ENCODE measurements at places on chromosomes 6 and 20. TPM values are rescaled to one million over a fixed set of nuclear protein-coding genes. Genes with fewer than 3 reads are reported as not detected.
A peak's percentile ranks its signal among the peaks of the same experiment; 100 is the strongest.

Gene SSTR4
- polyA plus RNA-seq, result not detected

Gene FOXC1
- 2.0 TPM for polyA plus RNA-seq

Gene NT5E
- polyA plus RNA-seq, result 23.0 TPM

Gene KCNS1
- polyA plus RNA-seq, result 0.04 TPM

Gene C20orf202
- polyA plus RNA-seq, result 0.36 TPM

Gene ERVFRD-1
- polyA plus RNA-seq, result 0.08 TPM

DNA sequence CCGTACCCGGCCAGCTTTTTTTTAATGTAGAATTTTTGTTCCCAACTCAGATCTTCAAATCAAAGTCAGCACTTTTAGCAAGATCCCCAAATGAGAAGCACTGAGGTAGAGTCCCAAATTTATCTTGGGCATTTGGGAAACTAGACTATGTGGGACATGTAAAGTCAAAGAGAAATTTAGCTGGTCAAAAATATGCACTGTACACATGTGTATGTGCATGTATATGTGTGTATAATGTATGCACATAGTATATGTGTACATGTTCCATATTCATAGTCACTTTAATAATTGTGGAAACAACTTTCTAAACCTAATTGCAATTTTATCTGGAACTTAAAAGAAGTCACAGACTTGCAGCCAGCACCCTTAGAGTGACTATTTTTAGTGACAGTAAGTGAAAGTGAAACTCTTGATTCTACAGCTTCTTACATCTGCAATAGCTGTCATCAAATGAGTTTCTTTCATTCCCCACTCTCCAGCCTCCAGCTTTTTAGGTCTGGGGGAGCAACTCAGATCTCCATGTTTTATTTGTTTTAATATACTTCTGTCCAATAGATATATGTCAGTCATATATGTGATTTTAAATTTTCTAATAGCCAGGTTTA lies 53.6 kb downstream of the CDC40 start:
- no peak for DNase-seq

DNA sequence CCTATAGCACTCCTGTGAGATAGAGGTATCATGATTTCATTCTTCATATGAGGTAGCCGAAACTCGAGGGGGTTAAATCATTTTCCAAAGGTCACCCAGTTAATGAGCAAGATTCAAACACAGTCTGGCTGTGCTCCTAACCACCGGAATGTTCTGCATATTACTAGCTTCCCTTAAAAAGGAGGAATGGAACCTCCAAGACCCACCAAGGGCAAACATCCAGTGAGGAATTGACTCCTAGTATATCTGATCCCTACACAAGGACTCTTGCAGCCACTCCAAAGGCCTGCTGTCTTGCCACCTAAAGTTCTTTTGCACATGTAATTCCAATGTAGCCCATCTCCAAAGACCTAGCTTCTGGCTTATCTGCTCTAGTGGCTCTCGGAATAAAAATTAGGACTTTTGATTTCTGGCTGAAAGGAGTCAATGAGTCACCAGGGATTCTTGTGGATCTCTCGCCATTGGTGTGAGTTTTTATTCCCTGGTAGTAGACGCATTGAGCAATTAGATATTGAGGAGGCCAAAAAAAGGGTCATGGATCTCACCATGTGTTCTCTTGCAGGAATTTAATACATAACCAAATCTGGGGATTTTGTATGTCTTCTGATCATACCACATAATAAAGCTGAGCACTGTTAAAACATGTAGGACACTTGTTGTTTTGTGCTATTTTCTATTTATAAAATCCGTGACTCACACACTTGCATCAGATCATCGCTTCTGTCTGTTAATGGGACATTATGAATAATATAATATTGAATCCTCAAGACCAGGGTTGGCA lies 9.1 kb downstream of the BCAS1 start:
- DNase-seq, result no peak

GRCh38 chr6:168678077-168678476 lies 237.1 kb downstream of the SMOC2 start:
- no peak for DNase-seq

- no peak for DNase-seq
Measured at GRCh38 chr6:43310134-43310533, 1.5 kb upstream of the CRIP3 start.

GRCh38 chr20:49245921-49246740 lies 26.9 kb downstream of the DDX27 start:
- DNase-seq, result no peak

DNA sequence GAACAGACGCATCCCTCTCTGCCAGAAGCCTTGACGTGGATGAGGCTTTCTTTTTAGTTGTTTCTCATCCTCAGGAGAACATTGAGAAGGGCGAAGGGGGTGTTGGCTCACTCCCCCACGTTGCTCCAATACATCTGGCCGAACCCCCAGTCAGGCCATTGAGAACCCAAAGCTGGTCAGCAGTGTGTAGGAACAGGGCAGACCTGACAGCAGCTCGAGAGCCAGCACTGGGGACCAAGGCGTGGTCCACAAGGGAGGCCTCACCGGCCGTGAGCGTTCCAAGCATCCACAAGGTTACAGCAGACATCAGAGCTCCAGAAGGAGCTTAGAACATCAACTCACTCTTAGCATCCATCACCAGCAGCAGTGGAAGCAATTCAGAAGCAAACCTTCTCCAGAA lies 387.9 kb upstream of the ARID1B start:
- DNase-seq, result no peak

- no peak for DNase-seq
Measured at GRCh38 chr6:38882157-38882556, 166.4 kb upstream of the GLP1R start.

GRCh38 chr6:7247179-7247456 lies 65.9 kb downstream of the SSR1 start:
- DNase-seq, result no peak

DNA sequence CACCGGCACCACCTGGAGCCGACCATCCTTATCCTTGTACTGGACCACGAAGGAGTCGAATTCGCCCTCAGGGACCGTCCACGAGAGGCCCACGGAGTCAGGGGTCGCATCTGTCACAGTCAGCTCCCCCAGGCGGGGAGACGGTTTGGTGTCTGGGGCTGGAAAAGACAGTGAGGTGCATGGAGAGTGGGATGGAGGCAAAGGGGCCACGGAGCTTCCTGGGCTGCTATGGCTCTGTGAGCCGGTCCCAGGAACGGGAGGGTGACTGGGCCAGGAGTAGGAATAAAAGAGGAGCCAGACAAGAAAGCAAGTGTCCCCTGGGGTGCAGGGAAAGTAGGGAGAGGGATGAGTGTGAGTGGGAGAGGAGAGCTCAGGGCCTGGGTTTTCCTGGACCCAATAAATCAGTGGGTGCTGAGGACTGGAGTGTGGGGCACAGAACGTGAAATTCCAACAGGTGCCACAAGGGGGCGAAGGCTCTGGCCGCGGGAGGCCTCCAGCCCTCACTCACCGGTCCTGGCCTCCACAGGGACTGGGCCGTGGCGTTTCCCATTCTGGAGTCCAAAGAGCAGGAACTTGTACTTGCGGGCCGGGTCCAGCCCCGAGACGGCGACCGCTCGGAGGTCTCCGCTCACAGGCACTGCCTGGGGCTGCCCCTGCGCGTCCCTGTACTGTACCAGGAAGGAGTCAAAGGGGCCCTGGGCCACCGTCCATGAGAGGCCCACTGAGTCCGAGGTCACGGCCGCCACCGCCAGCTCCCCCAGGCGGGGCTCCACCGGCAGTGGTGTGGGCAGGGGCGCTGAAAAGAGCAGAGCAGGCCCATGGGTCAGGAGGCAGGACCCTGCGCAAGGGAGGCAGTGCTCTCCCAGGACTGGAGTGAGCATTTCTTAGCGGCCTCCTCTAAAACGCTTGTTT lies 9.9 kb downstream of the CYP21A2 start:
- DNase-seq, result peak; percentile 69

GRCh38 chr6:8110117-8110721 lies 7.9 kb upstream of the EEF1E1 start:
- no peak for DNase-seq

DNA sequence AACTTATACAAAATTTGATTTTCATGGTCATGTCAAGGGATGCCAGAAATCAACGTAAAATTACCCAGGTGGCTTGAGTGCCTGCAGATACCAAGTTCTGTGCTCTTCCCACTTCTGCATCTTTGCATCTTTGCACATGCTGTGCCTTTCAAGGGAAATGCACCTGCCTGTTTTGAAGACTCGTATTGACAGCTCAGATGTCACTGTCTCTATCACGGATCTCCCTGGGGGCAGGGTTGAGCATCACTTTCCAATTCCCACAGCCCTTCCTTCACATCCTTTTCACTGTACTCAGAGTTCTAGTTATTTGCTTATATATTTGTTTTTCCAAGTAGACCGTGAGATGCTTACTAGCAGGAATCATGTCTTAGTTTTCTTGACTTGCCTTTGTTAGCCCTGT lies 274.2 kb downstream of the CDH26 start:
- DNase-seq, result no peak

DNA sequence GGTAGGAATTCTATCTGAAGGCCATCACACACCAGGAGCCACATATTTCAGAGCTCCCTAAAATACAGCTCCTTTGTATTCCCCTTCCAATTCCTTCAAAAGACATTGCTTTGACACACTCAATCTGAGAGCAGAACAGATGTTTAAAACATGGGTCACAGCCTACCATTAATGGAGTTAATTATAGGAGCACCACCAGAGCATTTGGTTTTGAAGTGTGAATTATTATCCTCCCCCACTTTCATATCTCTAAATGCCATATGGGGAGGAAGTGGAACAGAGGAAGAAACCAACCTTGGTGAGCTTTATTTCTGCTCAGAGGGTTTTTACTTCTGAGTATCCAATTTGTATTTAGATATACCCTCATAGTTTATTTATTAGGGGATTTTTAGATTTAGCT lies 50.7 kb upstream of the TNFRSF21 start:
- no peak for DNase-seq

- no peak for DNase-seq
Measured at GRCh38 chr20:57425150-57426013, 34.2 kb downstream of the RBM38 start.

DNA sequence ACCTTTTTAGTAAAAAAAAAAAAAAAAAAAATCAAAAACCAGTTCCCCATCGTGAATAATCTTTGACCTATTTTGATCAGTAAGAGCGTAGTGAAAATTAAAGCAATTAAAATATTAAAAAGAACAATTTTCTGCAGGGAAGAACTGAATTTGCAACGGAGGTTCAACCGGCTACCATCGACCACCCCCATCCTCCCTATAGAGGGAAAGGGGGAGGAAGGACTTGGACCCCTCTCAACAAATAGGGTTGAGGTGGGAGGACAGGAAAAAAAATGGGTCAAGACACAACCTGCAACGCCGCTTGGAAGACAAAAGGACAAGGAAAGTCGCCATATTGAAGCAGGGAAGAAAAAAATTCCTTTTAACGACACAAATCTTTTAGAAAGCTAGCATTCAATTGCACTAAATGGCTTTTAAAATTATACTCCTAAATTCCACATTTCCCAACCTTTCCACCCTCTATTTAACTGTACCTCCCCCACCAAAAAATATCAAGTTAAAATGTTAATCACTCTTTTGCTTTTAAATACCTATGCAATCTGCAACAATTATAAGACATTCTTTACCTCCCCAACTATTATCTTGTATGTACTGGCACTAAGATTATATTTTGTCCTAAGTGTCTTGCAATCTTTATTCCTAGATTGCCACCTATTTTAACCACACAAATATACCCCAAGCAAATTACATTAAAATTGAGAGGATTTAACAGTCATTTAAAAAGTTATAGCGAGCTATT lies 1.7 kb downstream of the PPP1R10 start:
- peak; percentile 87 for DNase-seq
